ENCODE measurements at places on chromosomes 4 and X.

GRCh38 chr4:182643801-182644682 is 273.1 kb downstream of the DCTD start:
- no peak for DNase-seq

DNA sequence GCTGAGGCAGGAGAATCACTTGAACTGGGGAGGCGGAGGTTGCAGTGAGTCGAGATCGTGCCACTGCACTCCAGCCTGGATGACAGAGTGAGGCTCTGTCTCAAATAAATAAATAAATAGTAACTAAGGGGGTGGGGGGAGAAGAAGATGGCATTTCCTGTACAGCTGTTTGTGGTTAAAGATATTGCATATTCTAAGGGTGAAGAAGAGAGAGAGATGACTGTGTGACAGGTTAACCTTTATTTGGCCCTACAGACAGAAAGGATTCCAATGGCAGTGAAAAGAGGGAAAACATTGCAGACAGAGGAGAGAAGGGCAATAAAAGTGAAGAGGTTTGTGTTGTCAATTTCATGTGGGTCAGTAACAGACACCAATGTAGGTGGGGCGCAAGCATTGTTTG is 9.4 kb downstream of the TASL start:
- no peak for DNase-seq

- DNase-seq, result no peak
Measured at GRCh38 chr4:176193126-176193525, 2.3 kb downstream of the SPATA4 start.

GRCh38 chrX:16212024-16212423 is 44.7 kb downstream of the MAGEB17 start:
- DNase-seq, result no peak

- DNase-seq, result no peak
Measured at GRCh38 chr4:127291316-127291715, 341.4 kb upstream of the INTU start.

DNA sequence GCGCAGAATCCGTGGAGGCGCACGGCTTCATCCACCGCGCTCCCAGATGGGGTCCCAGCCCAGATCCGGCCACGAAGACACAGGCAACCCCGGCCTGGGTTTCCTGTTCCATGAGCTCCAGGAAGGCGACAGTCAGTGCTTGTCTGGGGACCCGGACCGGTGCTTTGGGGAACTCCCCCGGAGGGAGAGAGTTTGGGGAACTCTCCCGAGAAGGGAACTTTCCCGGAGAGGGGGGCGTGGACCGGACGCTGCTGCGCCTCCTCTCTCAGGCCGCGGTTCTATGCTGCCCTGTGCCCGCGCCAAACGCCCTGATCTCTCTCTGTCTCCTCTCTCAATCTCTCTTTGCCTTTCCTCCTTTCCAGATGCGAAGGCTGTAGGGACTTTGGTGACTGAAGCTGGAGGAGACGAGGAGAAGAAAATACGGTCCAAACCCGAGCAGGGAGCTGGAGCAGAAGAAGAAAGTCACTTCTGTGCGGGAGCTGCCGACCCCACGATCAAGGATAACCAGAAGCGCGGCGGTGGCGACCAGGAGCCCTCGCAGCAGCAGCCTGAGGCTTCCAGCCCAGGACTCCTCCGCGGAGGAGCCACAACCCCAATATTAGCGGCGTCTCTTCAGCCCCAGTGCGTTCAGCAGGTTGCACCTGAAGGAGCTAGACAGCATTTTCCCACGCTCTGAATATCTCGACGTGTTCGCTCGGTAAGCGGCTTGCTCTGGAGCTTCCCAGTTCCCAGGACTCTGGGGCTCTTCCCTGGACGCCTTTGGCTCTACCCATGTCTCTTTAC is 47.6 kb upstream of the NKAP start:
- DNase-seq, result no peak

DNA sequence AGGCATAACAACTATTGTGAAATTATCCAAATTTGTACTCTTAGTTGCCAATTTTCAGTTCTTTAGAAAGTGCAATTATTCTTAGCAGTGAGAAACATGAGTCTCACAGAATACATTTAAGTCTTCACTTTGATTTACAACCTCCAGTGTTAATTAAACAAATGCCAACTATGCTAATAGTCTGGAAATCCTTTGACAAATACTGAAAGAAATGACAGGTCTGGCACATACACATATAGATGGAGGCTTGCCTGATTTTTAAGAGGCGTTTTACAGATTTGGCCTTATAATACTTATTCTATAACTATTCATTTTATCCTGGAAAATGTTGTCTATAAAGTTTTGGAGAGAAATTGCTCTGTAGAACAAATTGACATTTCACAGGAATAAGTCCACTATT is 320.1 kb downstream of the TRIML1 start:
- no peak for DNase-seq

DNA sequence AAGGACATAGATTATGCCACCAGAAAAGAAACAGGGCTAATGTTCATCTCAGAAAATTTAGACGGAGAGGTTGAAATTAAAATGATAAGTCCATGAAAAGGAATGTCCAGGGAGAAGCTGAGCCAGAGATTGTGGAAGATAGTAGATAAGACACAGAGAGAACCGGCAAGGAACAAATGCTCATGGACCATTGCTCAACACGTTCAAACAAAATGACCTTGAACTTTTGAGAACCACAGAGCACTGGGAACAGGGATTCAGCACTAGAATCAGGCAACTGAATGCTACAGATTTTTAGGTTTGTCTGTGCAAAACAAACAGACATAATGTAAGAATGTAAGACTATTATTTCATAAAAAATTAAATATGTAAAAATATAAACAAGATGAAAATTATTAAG is 206.3 kb downstream of the PDGFC start:
- DNase-seq, result no peak

GRCh38 chr4:134308910-134309309 is 107.3 kb upstream of the PABPC4L start:
- no peak for DNase-seq
